ENCODE measurements at places on chromosomes 12 and 14.

GRCh38 chr12:79927772-79928474 is 7.0 kb downstream of the PPP1R12A start:
- DNase-seq, result no peak

DNA sequence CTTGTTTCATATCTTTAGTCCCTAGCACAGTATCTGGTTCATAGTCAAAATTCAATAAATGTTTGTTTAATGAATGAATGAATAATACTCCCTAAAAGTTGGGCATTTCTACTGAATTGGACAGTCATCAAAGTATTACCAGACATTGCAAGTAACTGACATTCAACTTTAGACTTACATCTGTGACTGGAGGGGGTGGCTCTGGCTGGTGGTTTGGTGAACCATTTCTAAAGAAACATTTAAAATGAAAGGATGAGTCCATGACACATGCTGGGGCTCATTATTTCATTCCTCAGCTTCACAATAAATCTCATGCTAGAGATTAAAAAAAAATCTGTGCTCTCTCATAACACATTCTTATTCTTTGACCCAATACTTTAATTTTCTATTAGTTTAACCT is 20.6 kb upstream of the CSRNP2 start:
- DNase-seq, result no peak

GRCh38 chr12:52354200-52354599 is 13.1 kb downstream of the KRT85 start:
- DNase-seq, result no peak

- no peak for DNase-seq
Observed at GRCh38 chr14:75123991-75124390, 2.9 kb downstream of the NEK9 start.

GRCh38 chr12:4214877-4215228 is 58.7 kb upstream of the CCND2 start:
- DNase-seq, result no peak

DNA sequence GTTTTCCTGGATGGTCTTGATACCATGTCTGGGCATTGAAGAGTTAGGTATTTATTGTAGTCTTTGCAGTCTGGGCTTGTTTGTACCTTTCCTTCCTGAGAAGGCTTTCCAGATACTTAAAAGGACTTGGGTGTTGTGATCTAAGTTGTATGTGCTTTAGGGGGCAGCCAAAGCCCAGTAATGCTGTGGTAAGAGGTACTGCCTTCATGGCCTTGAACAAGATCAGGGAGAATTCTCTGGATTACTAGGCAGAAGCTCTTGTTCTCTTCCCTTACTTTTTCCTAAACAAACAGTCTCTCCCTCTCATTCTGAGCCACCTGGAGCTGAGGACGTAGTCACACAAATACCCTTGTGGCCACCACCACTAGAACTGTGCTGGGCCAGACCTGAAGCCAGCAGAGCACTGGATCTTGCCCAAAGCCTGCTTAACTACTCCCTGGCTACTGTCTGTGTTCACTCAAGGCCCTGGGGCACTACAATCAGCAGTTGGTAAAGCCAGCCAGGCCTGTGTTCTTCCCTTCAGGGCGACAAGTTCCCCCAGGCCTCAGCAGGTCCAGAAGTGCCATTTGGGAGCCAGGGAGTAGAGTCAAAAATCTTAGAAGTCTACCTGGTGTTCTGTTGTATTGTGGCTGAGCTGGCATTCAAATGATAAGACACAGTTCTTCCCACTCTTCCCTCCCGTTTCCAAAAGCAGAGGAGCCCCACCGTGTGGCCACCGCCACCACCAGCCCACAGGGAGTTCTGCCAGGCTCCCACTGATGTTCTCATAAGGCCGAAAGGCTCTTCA is 11.4 kb downstream of the PRORP start:
- no peak for DNase-seq

Data from HuH-7.5 (cell line).